ENCODE measurements at places on chromosomes 5 and 9.

DNA sequence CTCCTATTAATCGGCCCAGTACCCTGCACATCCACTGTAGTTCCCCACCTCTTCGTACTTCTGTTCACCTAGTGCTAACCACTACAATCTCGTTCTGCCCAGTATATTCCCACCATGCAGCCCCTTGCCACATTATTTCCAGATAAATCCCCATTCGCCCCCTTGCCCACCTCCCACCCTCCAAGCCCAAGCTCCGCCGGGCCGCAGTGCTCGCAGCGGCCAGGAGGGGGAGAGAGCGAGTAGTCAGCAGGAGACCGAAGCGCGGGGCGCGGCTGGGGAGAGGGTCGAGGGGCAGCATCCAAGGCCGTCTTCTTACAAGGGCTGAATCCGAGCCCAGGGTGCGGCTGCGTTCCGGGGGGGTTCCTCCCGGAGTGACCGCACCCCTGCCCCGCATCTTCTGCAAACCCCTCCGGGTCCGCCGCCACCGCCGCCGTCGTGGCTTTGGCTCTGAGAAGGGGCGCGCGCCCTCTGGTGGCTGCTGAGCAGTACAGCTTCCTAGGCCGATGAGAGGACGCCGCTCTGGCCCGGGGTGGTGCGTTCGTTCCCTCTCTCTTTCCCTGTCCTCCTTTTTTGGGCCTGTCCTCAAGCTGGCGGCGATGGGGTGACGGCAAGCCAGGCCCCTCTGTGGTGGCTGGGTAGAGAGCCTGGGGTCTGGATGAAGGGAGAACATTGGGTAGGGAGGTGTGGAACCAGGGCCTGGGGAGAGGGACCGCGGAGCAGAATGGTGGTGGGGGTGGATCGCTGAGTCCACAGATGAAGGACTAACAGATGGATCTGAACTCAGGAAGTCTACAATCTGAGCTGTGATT, 30.0 kb upstream of the PSD2 start:
- peak; percentile 82 for DNase-seq

- no peak for DNase-seq
Observed at GRCh38 chr9:104993291-104993963, 65.5 kb upstream of the ABCA1 start.

DNA sequence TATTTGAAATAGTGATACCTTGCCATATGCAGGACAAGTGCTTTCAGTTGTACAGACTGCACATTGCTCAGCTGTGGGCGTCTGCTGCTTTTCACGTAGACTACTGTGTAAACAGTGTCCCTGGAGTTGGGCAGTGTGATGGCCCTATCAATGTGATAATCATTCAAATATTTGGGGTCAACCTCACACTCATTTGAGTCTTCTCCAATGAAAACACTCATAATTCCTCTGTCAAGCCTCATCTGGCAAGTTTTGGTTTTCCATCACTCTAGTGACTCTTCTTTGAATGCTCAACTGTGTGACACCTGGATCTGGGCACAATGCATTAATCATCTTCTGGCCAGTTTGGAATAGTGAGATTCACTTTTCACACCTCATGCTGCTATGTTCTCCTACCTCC, 64.4 kb downstream of the UGCG start:
- DNase-seq = no peak

DNA sequence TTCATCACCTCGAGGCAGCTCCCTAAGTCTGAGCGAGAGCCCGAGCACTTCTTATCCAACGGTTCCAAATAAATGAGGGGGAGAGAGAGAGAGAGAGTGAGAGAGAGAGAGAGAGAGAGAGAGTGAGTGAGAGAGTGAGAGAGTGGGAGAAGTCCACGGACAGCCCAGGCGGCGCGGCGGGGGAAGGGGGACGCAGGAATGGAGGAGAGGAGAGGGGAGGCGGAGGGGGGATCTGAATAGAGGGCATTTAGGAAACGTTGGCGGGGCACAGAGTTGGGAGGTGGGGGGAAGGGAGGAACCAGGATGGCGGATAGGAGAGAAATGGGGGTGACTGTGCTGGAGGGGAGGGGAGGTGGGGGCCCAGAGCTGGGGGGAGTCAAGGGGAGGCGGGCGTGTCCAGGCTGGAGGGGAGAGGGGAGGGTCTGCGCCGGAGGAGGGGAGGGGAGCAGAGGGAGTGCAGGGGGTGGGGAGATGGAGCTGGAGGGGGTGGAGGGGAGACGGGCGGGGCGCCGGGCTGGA, 398 bp upstream of the BASP1 start:
- no peak for DNase-seq
